ENCODE measurements at places on chromosomes 16 and 17.

DNA sequence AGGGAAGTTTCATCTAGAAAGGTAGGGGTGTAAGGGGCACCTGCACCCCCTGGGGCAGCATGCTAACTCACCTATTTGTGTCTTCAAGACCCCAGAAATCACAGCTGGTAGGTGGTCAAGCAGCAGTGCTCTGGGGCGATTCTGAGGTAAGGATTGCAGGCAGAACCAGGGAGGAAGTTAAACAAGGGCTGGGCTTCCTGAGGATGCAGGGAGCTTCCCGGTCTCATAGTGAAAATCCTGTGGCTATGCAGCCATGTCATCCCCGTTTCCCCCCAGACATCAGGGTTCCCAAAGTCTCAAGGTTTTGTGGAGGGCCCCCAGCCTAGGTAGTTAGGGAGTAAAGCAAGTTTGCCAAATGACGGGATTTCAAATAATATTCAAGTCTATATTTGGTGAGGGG is 78.5 kb downstream of the C16orf78 start:
- DNase-seq = no peak

DNA sequence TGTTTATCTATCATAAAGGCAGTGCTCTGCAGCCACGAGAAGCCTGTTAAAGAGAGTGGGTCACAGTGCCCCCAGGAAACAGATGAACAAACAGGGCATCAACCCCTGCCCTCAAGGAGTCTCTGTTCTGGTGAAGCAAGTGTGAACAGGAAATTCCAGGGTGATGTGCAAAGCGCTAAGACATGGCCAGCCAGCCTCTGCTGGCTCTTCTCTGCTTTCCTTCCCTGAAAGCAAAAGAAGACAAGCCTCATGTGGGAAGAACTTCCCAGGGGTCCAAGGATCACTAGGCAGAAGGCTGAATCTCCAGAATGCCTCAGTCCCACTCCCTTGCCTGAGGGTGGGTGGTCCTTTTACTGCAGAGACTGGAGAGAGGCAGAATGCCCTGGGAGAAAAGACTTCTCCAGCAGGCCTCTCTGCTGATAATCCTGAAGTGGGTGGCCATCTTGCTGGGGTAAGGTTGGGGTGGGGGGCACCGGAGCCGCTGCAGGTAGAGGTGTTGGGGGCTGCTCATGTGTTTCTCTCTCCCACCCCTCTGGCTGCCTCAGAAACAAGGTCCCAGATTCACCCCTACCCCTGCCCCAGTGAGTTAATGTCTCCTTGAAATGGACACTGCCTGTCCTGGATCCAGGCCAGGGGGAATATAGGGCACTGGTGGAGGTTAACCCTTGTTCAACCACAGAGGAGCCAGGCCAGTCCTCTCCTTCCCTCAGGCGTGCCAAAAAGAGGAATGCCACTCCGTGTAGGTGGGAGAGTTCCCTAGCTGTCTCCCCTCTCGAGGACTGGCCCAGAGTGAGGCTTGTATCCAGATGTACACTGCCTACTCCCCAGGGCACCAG is 2.4 kb downstream of the ANKRD13B start:
- no peak for DNase-seq

DNA sequence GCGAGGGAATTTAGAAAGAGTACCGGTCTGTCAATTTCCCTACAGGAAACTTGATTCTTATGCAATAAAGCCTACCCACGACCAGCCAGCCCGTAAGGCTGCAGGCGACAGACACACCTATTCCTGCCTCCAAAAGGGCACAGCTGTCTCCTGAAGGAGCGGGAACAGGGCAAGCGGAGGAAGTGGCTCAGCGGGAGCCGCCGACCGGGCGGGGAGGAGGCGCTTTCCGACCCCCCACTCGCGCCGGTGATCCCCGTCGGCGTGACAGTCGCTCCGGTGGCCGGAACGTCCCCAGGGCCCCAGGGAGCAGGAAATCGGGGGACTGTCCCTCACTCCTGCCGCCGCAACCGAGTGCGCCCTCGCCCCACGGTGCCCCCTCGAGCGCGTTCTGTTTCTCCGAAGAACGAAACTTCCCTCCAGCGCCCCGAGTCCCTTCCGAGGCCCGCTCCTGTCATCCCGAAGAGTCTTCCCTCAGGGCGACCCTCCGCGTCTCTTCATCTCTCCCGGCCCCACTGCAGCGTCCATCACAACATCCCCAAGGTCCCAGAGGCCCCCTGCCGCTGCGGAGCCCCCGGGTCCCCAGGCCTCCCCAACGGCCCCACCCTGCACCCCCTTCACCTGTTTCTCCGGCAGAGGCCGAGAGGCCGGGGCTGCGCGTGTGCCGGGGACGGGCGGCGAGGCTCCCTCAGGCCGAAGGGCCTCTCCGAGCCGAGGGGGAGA is 421 bp downstream of the STAT3 start:
- DNase-seq = peak; percentile 38

DNA sequence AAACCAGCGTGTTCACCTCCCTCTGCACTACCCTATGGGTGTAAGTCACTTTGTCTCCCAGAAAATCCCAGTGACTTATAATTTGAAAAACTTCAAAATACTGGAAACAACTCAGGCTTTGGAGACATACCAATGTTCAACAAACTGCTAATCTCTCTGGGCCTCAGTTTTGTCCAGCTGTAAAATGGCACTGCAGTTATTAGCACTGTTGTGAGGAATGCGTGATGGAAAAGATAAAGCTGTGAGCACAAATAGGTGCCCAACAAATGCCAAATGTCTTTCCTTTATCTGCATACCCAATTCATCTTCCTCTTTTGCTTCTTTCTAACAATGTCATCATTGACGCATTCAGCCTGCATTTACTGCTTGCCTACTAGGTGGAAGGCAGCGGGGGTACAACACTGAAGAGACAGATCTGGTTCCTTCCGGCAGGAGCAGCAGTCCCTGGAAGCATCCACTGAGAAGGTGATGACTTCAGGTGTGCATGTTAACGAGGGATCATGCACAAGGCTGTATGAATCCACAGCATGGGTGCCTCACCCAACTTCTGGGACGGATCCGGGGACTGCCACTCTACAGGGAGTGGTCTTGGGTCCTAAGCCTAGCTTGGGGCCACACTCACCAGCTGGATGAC is 63.4 kb downstream of the CYTH1 start:
- no peak for DNase-seq

DNA sequence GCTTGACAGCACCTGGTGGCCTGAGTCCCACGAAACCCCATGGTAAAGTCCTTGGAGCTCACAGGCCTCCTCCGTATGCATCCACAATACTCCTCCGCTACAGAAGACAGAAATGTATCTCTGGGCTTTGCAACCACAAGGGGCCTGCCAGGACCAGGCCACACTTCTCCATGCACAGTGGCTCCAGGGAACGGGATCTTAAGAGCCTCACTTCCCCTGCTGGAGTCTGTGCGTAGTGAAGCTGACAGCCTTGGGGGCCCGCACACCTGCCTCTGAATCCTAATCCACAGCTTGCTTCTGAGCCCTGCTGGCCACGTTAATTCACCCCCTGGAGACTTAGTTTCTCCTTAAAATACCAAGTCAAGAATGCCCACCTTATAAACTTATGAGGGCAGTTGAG is 125.7 kb downstream of the COPRS start:
- no peak for DNase-seq
